ENCODE measurements at places on chromosomes 6 and 20.

GRCh38 chr6:46677314-46677654, 10.4 kb upstream of the TDRD6 start:
- H3K4me1 ChIP-seq = no peaks in the 10 kb centered on the region
- H3K27ac ChIP-seq = no peak overlapping the region
- DNase-seq = no peak
- no peaks in the 10 kb centered on the region for H3K36me3 ChIP-seq
- no peaks in the 10 kb centered on the region for H3K27me3 ChIP-seq

- no peak overlapping the region for H3K27ac ChIP-seq
- H3K4me3 ChIP-seq = no peak overlapping the region
- DNase-seq = no peak
- peaks cover 3% of the 10 kb centered on the region for H3K27me3 ChIP-seq
- H3K36me3 ChIP-seq = no peaks in the 10 kb centered on the region
Observed at GRCh38 chr6:18532139-18532538, 145.0 kb downstream of the RNF144B start.

GRCh38 chr20:35006009-35006408, 50.3 kb downstream of the MYH7B start:
- no peaks in the 10 kb centered on the region for H3K4me1 ChIP-seq
- DNase-seq = no peak
- no peak overlapping the region for H3K27ac ChIP-seq
- no peaks in the 10 kb centered on the region for H3K27me3 ChIP-seq
- H3K36me3 ChIP-seq = peaks cover 63% of the 10 kb centered on the region

GRCh38 chr6:101394936-101395335, 1.4 kb downstream of the GRIK2 start:
- no peak for DNase-seq
- H3K27ac ChIP-seq = no peak overlapping the region
- H3K4me1 ChIP-seq = no peaks in the 10 kb centered on the region
- no peak overlapping the region for H3K4me3 ChIP-seq

GRCh38 chr20:51731731-51732095, 36.5 kb downstream of the ATP9A start:
- no peaks in the 10 kb centered on the region for H3K36me3 ChIP-seq
- peak; percentile 50 for DNase-seq
- H3K4me3 ChIP-seq = peak overlapping the region; percentile 25
- no peaks in the 10 kb centered on the region for H3K27me3 ChIP-seq
- peak overlapping the region; percentile 68 for H3K27ac ChIP-seq

DNA sequence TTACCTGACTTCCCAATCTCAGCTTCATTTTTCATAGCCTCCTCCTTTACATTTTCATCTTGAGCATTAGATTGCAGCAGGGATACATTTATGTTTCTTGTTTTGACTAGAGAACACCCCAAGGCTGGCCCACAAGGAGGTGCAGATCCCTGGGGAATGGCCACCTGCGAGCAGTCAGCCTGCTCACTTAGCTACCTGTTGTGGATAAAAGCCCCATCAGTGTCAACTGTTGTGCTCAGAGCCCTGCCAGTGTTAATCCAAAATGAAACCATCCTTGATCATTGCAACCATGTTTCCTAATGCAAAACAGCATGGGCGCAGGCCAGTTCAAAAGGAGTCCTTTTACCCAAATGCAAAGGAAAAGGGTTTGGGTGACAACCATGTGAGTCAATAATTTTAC, 50.8 kb downstream of the CNR1 start:
- no peak overlapping the region for H3K27ac ChIP-seq
- no peak overlapping the region for H3K4me3 ChIP-seq
- no peaks in the 10 kb centered on the region for H3K36me3 ChIP-seq
- no peaks in the 10 kb centered on the region for H3K27me3 ChIP-seq
- no peaks in the 10 kb centered on the region for H3K4me1 ChIP-seq

GRCh38 chr6:82331031-82331773, 32.4 kb upstream of the TPBG start:
- H3K36me3 ChIP-seq = no peaks in the 10 kb centered on the region
- no peak overlapping the region for H3K27ac ChIP-seq
- H3K4me1 ChIP-seq = no peaks in the 10 kb centered on the region
- H3K27me3 ChIP-seq = no peaks in the 10 kb centered on the region

GRCh38 chr6:56889492-56889891, 65.4 kb upstream of the BEND6 start:
- H3K36me3 ChIP-seq = no peaks in the 10 kb centered on the region
- H3K4me3 ChIP-seq = no peak overlapping the region
- peaks cover 20% of the 10 kb centered on the region for H3K4me1 ChIP-seq
- no peaks in the 10 kb centered on the region for H3K27me3 ChIP-seq
- no peak for DNase-seq
- H3K27ac ChIP-seq = peak overlapping the region; percentile 97

DNA sequence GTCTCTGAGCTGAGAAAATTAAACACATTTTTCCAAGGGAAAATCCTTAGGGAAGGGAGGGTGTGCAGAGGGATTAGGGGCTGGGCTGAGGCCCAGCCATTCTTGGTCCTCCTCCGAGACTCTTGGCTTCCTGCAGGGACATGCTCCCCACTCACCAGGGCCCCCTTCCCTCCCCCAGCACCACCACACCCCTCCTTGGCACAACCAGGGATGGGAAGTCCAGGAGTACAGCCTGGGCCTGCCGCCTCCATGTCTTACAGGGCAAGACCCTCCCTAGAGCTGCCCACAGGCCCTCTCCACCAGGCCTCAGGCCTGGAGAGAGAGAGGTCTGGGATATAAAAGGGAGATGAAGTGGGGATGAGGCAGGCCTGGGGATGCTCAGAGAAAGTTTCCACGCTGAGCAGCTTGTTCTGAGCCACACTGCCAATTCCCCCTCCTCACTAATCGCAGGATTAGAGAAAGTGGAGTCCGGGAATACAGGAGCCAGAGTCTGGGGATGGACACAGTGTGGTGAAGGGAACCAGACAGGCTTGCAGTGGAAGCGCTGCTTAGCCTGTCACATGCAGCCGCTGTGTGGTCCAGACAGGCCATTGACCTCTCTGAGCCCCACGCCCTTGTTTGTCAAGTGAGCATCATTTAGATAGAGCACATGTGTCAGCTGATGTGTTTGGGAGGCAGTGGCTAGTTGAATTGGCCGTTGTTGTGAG, 105.5 kb downstream of the MRPL14 start:
- H3K4me3 ChIP-seq = no peak overlapping the region
- H3K36me3 ChIP-seq = no peaks in the 10 kb centered on the region
- no peaks in the 10 kb centered on the region for H3K27me3 ChIP-seq
- H3K27ac ChIP-seq = no peak overlapping the region
- H3K4me1 ChIP-seq = peaks cover 10% of the 10 kb centered on the region
- DNase-seq = no peak

GRCh38 chr6:107337191-107337741, 122.1 kb downstream of the PDSS2 start:
- no peak overlapping the region for H3K27ac ChIP-seq
- no peak for DNase-seq
- no peaks in the 10 kb centered on the region for H3K36me3 ChIP-seq
- H3K4me1 ChIP-seq = no peaks in the 10 kb centered on the region
- no peak overlapping the region for H3K4me3 ChIP-seq

DNA sequence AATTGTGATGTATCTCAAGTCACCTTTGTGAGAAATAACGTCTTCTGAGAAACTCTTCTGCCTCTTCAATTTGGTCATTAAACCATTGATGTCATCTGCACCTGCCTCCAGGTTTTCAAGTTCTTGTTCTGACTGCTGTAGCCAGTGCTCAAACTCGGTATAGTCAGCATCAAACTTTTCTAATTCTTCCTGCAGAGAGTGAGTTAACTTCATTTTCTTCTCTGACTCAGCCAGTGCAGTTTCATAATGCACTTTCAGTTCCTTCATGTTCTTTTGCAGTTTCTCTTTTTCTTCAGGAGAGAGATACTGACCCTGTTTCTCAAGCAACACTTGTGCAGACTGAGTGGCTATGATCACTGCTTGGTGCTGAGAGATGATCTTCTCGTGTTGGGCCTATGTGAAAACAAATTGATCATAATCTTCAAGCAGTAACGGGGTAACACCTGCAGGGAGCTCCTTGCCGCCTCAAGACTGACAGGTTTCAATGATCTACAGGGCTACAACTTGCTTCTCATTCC, 48.8 kb downstream of the DST start:
- peaks cover 9% of the 10 kb centered on the region for H3K36me3 ChIP-seq
- no peak overlapping the region for H3K27ac ChIP-seq
- H3K27me3 ChIP-seq = no peaks in the 10 kb centered on the region
- DNase-seq = no peak

- no peak overlapping the region for H3K4me3 ChIP-seq
- H3K27ac ChIP-seq = no peak overlapping the region
- H3K27me3 ChIP-seq = no peaks in the 10 kb centered on the region
Observed at GRCh38 chr6:81754906-81755305, 2.4 kb upstream of the TENT5A start.

- DNase-seq = no peak
- H3K36me3 ChIP-seq = no peaks in the 10 kb centered on the region
- no peaks in the 10 kb centered on the region for H3K27me3 ChIP-seq
- no peak overlapping the region for H3K4me3 ChIP-seq
- H3K27ac ChIP-seq = no peak overlapping the region
Observed at GRCh38 chr20:19265646-19266374, 53.4 kb downstream of the SLC24A3 start.

DNA sequence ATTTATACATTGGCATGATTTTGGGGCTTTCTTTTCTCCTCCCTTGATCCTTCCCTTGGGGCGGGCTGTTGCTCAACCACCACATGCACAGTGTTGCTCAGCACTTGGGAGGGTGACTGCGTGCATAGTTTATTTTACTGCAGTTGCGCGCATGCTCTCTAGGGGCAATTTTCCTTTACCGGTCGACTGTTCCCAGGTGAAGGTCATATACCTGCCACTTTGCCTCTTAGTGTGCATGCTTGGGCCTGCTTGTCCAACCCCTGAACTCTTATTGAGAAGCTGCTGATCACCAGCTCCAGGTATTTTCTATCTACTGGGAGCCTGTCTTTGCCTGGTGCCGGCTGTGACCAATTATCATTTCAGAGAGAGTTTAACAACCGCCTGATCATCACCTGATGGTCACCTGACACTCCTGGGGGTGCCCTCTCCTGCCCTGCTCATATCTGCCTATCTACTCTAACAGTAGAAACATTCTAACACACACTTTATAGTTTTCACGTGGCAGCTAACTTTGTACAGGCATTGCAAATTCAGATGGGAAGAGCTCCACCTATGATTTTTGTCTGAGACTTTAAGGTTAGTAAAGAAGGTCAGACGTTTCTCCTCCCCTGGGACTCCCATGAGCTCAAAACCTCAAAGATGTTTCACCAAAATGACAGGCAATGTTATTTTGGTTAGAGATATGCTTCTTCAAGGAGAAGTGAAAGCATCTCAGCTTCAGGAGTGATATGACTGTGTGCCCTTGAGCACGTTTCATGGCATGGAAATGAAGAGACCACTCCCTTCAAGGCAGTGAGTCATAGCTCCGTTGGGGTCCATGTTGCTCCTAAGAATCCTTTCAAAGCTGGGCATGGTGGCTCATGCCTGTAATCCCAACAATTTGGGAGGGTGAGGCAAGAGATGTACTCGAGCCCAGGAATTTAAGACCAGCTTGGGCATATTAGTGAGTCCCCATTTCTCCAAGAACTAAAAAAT, 227.5 kb upstream of the MYLIP start:
- no peak for DNase-seq
- peaks cover 2% of the 10 kb centered on the region for H3K4me1 ChIP-seq
- no peak overlapping the region for H3K27ac ChIP-seq
- H3K36me3 ChIP-seq = no peaks in the 10 kb centered on the region

DNA sequence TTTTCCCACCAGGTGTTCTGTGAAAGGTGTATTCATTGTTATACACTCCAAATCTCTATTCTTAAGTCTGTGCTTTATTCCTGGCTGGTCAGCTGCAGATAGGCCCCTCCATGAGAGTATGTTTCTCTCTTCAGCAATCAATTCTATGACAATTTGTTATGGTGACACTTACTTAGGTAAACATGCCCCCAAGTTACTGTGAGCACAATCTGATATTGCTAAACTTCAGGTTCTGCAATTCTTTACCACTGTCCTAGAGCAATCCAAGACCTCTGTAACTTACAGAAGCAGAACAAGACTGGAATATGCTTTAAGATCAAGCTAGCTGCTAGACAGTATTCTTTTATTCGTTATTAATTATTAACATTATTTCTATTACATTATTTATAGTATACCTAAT, 391.9 kb downstream of the FRK start:
- H3K4me1 ChIP-seq = no peaks in the 10 kb centered on the region
- H3K36me3 ChIP-seq = no peaks in the 10 kb centered on the region

- no peaks in the 10 kb centered on the region for H3K36me3 ChIP-seq
- no peak overlapping the region for H3K27ac ChIP-seq
- no peaks in the 10 kb centered on the region for H3K4me1 ChIP-seq
- H3K27me3 ChIP-seq = no peaks in the 10 kb centered on the region
Observed at GRCh38 chr6:167574431-167575151, 249.7 kb downstream of the TTLL2 start.

- no peaks in the 10 kb centered on the region for H3K36me3 ChIP-seq
- H3K27me3 ChIP-seq = no peaks in the 10 kb centered on the region
- H3K4me3 ChIP-seq = no peak overlapping the region
- DNase-seq = no peak
- no peaks in the 10 kb centered on the region for H3K4me1 ChIP-seq
Observed at GRCh38 chr20:12467758-12468157, 541.0 kb upstream of the SPTLC3 start.

GRCh38 chr6:52871621-52872020, 31.0 kb upstream of the GSTA5 start:
- no peaks in the 10 kb centered on the region for H3K36me3 ChIP-seq
- peak; percentile 78 for DNase-seq
- H3K27me3 ChIP-seq = no peaks in the 10 kb centered on the region

- H3K27me3 ChIP-seq = no peaks in the 10 kb centered on the region
- no peaks in the 10 kb centered on the region for H3K4me1 ChIP-seq
- no peak overlapping the region for H3K27ac ChIP-seq
- no peak for DNase-seq
- no peak overlapping the region for H3K4me3 ChIP-seq
Observed at GRCh38 chr6:159249752-159250151, 80.6 kb downstream of the FNDC1 start.

- no peaks in the 10 kb centered on the region for H3K27me3 ChIP-seq
- H3K27ac ChIP-seq = no peak overlapping the region
- H3K36me3 ChIP-seq = no peaks in the 10 kb centered on the region
- DNase-seq = no peak
- no peak overlapping the region for H3K4me3 ChIP-seq
Observed at GRCh38 chr6:86203044-86203443, 560.4 kb upstream of the SYNCRIP start.

- H3K36me3 ChIP-seq = no peaks in the 10 kb centered on the region
- DNase-seq = no peak
- no peak overlapping the region for H3K4me3 ChIP-seq
- no peaks in the 10 kb centered on the region for H3K27me3 ChIP-seq
- H3K27ac ChIP-seq = no peak overlapping the region
Observed at GRCh38 chr6:36826520-36827227, 12.6 kb downstream of the CPNE5 start.

- H3K4me3 ChIP-seq = no peak overlapping the region
- no peaks in the 10 kb centered on the region for H3K4me1 ChIP-seq
- H3K36me3 ChIP-seq = no peaks in the 10 kb centered on the region
- DNase-seq = peak; percentile 11
- H3K27ac ChIP-seq = no peak overlapping the region
Observed at GRCh38 chr20:36988494-36988966, 37.0 kb upstream of the SAMHD1 start.

All from fibroblast of lung (primary cell).